ENCODE measurements at places on chromosomes 5 and 9.

GRCh38 chr5:29547236-29547865, 1646.1 kb upstream of the CDH6 start:
- no peaks in the 10 kb centered on the region for H3K4me1 ChIP-seq
- H3K36me3 ChIP-seq, result no peaks in the 10 kb centered on the region
- DNase-seq, result no peak

- H3K36me3 ChIP-seq, result no peaks in the 10 kb centered on the region
- no peaks in the 10 kb centered on the region for H3K27me3 ChIP-seq
- no peak for DNase-seq
- H3K4me3 ChIP-seq, result no peak overlapping the region
- H3K4me1 ChIP-seq, result no peaks in the 10 kb centered on the region
These were observed 3.6 kb upstream of the PTGR1 start for GRCh38 chr9:111603041-111603440.

DNA sequence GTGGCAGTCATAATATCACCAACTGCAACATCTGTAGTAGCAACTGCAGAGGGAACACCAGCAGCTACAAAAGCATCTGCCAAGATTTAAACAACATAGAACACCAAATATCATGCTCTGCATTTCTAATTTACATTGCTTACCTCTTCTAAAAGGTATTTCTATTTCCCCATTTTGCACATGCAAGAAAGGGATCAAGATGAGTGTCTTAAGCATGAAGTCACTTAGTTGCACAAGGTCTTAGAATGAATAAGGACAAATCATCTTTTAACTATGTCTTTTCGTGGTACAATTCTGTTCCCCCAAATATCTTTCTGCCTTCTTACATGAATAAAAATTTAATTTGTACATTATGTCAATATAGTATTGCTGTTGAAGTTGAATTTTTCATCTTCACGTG, 1746.4 kb downstream of the EFNA5 start:
- DNase-seq, result no peak
- H3K4me1 ChIP-seq, result no peaks in the 10 kb centered on the region
- no peak overlapping the region for H3K27ac ChIP-seq
- H3K36me3 ChIP-seq, result no peaks in the 10 kb centered on the region

DNA sequence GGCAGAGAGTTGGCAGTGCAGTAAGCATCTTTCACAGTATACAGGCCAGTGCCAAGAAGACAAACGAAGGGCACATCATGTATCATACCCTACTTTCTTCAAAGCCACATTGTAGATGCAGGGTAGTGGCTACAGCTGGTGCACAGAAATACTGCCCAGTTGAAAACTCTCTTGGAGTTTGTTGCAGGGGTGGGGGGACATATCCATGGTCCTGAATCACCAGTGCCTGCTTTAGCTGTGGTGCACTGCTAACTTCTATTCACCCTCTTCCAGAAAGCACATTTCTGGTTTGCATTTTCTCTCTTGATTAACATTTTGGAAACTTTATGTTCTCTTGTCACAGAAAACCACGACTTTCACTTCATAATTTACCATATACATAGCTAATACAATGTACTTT, 196.6 kb downstream of the PAPPA start:
- no peak overlapping the region for H3K27ac ChIP-seq
- no peaks in the 10 kb centered on the region for H3K27me3 ChIP-seq
- no peak for DNase-seq
- no peaks in the 10 kb centered on the region for H3K36me3 ChIP-seq
- H3K4me3 ChIP-seq, result no peak overlapping the region

DNA sequence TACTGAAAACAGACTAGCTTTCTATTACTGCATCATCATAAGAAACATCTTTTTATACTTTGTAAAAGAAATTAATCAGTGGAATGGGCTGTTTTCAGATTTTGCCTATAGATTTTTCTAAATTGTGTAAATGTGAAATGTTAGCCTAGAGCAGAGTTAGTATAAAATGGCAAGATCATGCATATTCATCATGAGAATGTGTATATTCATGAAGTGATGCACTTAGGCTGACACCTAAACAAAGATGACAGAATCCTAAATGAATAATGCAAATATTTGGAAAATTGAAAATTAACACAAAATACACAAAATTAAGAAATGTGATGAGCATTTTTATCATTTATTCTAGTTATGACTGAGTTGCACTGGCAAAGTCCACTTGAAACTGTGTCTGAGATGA, 57.2 kb downstream of the SPTLC1 start:
- no peak for DNase-seq
- no peak overlapping the region for H3K4me3 ChIP-seq
- H3K27me3 ChIP-seq, result no peaks in the 10 kb centered on the region
- no peak overlapping the region for H3K27ac ChIP-seq
- H3K4me1 ChIP-seq, result peaks cover 4% of the 10 kb centered on the region
